ENCODE measurements at places on chromosomes 3 and 15.

GRCh38 chr3:50167841-50168209, 12.7 kb downstream of the SEMA3F start:
- no peak for DNase-seq

DNA sequence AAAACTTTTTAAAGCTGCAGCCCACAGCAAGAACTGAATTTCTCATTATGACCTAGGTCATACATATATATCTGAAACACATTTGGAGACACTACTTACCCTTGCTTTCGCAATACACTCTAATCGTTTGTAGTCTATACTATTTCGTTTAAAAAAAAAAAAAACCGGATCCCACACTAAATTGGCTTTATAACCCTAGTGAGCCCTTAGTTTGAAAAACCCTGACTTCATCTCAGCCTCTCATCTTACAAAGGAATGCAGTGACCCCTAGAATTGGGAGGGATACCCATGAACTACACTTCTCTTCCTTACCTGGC, 4.2 kb downstream of the RARRES1 start:
- no peak for DNase-seq

GRCh38 chr3:173945170-173945569, 547.6 kb downstream of the NLGN1 start:
- no peak for DNase-seq

DNA sequence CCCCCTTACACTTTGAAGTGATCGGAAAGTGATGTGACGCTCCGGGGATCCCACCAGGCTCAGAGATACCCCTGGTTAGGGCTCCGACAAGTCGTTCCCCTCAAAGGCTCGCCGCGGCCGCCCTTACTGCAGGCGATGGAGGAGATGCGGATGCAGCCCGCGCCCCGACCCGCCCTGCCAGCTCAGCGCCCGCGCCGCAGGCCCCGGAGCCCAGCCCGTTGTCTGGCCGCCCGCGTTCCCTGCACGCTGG, 228 bp downstream of the GLT8D1 start:
- no peak for DNase-seq

- no peak for DNase-seq
Observed at GRCh38 chr3:184593220-184593927, 31.8 kb downstream of the EPHB3 start.

DNA sequence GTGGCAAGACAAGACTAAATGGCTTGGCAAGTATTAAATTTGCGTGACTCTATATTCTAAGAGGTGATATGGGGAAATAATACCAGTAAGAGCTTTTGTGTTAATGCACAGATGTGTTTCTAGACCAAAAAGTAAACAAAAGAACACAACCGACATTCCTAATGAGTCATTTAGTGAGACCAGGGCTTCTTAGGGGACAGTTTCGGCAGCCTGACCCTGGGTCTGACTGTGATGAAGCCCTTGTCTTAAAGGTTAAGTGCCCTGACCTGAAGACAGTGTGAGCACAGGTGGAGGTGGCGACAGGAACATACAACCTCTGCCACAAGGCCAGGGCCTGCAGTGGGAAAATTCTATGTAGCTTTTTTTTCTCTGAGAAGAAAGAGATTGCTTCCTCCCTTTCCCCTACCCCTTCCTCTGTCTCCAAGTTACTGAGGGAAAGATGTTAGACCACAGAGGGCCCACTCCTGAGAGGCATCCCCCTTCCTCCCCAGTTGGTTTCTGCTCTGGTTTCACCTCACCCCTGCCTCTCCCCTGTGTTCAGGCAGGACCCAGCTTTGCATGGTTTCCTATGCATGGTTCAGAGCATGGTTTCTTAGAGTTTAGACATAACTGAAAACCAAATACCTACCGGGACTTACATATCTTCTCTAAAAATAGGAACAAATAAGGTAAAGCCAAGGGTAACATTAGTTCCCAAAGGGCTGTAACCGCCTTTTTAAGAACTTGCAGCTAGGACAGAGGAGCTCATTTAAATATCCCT, 24.8 kb upstream of the CMTM7 start:
- no peak for DNase-seq

GRCh38 chr15:34708422-34708821, 46.4 kb downstream of the GJD2 start:
- DNase-seq: no peak

- no peak for DNase-seq
Observed at GRCh38 chr3:127151251-127151564, 41.7 kb upstream of the PRR23E start.

DNA sequence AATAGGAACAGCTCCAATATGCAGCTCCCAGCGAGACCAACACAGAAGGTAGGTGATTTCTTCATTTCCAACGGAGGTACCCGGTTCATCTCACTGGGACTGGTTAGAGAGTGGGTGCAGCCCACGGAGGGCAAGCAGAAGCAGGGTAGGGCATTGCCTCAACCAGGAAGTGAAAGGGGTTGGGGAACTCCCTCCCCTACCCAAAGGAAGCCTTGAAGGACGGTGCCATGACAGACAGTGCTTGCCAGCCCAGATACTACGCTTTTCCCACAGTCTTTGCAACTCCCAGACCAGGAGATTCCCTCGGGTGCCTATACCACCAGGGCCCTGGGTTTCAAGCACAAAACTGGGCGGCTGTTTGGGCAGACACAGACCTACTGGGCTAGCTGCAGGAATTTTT, 576.9 kb upstream of the NECTIN3 start:
- no peak for DNase-seq

DNA sequence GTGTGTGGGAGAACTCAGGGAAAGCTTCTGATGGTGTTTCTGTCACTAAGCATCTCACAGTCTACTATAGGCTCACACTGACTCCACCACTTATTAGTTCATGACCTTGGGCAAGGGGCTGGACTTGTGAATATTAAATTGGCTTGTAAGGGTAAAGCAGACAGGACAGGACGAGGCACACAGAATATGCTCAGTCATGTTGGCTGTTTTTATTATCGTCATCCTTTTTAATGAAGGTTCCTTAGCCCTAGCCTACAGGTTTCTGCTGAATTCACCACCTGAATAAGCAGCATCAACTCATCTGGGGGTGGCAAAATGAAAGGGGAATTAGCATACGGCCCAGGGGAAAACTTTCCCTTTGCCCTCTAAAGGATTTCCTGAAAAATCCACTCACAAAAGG, 39.6 kb upstream of the LIPC start:
- no peak for DNase-seq

DNA sequence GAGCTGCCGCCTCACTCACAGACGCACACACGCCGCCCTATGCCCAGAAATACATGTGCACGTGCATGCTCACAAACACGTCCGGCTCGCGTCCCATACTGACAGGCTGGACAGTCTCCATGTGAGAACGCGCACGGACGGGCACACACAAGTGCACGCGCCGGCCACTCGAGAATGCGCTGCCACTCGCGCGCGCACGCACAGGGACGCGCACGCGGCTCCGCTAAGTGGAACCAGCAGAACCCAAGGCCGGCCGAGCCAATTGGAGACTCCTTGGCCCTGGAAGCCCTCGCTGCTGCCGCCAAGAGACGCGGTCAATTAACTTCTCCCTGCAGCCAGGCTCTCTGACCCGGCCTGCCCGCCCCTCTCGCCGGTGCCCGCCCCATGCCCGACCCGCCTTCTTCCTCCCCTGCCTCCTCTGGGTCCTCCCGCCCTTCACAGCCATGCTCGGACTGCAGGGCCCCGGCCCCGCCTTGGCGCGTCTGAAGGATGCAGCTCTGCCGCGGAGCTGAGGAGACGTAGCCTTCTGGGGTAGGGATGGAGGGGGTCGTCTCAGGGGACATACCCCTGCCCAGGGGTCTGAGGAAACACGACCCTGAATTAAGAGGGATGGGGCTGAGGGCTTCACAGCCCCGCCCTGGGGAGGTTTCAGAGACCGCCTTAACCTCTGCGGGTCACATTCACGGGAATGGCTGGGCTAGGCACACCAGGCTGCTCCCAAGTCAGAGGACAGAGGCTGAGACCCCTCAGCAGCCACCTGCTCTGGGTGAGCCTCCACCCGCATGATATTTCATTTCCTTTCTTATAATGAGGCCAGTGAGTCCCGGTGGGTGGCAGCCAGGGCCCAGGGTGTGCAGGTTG, 15.0 kb downstream of the PTH1R start:
- DNase-seq: no peak

GRCh38 chr15:83869341-83869740, 215.4 kb downstream of the ADAMTSL3 start:
- DNase-seq: no peak

GRCh38 chr15:70083946-70084345, 13.8 kb downstream of the TLE3 start:
- no peak for DNase-seq

DNA sequence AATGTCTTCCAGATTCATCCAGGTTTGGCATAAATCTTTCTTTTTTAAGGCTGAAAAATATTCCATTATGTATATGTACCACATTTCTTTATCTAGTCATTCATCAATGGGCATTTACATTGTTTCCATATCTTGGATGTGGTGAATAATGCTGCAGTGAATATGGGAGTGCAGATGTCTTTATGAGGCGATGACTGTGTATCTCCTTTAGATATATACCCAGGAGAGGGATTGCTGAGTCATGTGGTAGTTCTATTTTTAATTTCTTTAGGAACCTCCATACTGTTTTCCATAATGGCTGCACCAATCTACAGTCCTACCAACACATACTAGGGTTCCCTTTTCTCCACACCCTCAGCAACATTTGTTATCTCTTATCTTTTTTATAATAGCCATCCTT, 96.3 kb downstream of the LRRC28 start:
- DNase-seq: no peak

DNA sequence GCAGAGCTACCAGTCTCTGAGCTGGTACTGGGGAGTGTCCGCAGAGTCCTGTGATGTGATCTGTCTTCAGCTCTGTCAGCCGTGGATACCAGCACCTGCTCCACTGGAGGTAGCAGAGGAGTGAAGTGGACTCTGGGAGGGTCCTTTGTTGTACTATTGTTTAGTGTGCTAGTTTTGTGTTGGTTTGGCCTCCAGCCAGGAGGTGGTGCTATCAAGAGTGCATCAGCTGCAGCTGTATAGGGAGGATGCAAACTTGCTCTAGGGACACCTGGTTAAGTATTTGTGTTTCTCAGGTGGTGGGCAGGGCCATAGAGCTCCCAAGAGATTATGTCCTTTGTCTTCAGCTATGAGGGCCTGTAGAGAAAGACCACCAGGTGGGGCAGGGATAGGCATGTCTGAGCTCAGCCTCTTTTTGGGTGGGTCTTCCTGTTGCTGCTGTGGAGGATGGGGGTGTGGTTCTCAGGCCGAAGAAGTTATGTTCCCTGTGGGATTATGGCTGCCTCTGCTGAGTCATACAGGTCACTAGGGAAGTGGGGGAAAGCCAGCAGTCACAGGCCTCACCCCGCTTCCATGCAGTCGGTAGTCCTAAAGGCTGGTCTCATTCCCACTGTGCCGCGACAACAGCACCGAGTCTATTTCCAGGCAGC, 443.2 kb upstream of the TBL1XR1 start:
- DNase-seq: no peak

All from GM18507 (cell line).